NCI-H510A treated with DMSO at 0.1 percent for 48 hours (cell line): ENCODE measurements at places on chromosomes 1 and 21.
A peak's percentile ranks its signal among the peaks of the same experiment; 100 is the strongest.

DNA sequence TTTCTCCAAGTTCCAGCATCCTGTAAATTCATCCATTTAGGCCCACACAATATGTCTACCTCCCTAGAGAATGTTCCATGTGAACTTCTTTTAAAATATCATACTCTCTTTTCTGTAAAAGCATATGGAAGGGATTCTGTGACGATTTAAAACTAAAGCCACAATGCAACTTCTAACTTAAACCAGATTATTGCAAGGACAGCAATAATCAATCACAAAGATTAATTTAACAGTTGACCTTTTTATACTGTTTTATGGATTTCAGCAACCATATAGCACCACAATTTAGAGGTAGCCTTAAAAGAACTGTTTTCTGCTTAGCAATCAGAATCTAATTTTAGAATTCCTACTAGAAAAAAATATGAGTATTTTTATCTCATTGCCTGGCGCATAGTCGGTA is 58.3 kb downstream of the DSCAM start:
- no peak for DNase-seq

DNA sequence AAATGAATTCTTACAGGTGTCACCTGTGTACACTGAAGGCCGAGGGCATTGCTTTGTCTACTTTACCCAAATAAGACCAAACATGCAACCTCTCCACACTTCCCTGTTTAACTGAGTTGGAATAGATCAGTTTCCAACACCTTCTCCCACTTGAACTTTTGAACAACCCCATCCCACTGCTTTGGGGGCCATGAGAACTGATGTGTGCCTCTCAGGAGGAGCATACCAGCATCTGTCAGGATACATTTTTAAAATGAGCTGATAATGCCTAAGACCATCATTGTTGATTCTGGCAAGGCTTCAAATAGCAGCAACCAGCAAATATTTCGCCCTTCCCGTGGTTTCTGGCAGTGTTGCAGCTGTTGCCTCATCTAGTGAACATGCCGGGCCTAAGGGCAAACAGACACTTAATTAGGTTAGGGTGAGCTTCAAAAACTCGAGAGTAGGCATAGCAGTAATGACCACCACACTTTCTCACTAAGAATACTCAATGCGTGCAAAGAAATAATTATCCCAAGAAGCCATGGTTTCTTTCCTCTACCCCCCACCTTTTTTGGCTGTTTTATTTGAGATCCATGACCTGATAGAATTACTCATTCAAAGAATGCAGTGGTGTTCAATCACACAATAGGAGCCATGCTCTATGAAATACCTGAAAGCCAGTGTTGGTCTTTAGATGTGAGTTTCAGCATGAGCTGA is 63.7 kb downstream of the MAP10 start:
- DNase-seq, result peak; percentile 57

DNA sequence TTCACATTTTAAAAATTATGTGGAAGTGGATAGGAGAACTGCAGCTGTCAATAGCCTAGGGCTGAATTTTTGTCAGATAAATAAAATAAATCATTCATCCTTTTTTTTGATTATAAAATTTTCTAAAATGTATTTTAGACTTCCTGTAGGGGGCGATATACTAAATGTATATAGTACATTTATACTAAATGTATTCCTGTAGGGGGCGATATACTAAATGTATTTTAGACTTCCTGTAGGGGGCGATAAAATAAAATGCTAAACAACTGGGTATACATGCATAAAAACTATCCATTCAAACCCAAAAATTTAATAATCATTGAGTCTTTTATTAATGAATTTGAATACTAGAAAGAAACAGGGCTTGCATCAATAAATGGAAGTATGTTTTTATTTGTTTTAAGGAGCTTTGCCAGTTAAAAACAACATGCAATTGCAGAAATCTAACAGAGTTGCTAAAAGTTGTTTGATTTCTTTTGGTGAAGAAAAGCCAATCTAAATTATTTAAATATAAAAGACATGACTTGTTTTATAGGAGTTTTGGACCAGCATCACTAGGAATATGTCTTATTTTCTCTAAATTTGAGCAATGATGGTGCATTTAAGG is 31.4 kb downstream of the CLCA1 start:
- peak; percentile 44 for DNase-seq

DNA sequence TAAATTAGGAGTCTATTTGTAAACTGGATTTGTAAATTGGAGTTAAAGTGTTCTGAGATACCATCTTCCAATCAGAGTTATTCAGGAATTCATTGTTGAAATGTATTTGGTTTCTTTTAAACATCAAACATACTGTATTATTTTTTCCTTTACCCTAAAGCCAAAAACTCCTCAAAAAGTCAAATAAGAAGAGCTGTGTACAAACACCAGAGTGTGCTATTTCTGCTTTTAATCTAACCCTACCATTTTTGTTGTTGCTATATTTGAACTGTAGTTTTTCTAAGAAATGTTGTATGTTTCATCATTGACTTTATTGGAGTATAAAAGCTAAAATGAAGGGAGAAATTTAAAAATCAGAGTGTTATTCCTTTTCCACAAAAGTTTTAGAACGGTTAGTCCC is 35.8 kb downstream of the SLC30A7 start:
- no peak for DNase-seq

DNA sequence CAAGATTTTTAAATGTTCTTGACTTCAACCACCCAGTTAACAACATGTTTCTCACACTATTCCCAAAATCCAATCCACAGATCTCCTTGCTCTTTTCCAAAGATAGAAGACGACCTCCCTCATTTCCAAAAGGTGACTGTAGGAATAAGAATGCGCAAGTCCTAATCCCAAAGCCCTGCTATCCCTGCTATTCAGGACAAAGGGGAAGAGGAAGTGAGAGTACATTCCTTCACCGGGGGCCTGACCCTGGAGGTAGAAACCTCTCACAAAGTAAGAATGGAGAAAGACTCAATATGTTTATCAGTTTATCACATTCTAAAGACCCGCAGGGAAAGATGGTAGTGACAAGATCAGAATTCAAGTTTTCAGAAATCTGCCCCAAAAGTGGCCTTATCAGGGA is 55.7 kb downstream of the PLEKHA6 start:
- DNase-seq, result no peak

- no peak for DNase-seq
Measured at GRCh38 chr1:63428815-63429214, 61.4 kb downstream of the ALG6 start.

GRCh38 chr1:115189814-115190539 is 100.7 kb upstream of the TSPAN2 start:
- DNase-seq, result no peak

- DNase-seq, result no peak
Measured at GRCh38 chr21:9837946-9838737, 683.2 kb upstream of the TPTE start.

- DNase-seq, result peak; percentile 39
Measured at GRCh38 chr1:32241001-32241763, 5.8 kb upstream of the FAM167B start.

DNA sequence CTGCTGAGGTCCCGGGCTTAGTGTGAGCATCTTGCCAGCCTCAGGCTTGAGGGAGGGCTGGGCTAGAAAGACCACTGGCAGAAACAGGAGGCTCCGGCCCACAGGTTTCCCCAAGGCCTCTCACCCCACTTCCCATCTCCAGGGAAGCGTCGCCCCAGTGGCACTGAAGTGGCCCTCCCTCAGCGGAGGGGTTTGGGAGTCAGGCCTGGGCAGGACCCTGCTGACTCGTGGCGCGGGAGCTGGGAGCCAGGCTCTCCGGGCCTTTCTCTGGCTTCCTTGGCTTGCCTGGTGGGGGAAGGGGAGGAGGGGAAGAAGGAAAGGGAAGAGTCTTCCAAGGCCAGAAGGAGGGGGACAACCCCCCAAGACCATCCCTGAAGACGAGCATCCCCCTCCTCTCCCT is 7.2 kb upstream of the HTR6 start:
- DNase-seq, result no peak

GRCh38 chr21:41328660-41329607 is 12.3 kb downstream of the FAM3B start:
- no peak for DNase-seq

DNA sequence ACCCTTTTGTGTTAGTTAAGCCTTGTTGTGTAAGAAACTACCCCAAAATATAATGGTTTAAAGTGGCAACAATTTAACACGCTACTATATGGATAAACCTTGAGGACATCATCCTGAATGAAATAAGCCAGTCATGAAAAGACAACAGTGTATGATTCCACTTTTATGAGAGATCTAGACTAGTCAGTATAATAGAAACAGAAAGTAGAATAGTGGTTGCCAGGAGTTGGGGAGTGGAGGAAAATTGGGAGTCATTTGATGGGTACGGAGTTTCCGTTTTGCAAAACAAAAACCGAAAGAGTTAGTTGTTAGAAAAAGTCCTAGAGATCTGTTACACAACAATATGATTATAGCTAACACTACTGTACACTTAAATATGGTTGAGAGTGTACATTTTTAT is 16.0 kb upstream of the CHIA start:
- DNase-seq, result no peak

DNA sequence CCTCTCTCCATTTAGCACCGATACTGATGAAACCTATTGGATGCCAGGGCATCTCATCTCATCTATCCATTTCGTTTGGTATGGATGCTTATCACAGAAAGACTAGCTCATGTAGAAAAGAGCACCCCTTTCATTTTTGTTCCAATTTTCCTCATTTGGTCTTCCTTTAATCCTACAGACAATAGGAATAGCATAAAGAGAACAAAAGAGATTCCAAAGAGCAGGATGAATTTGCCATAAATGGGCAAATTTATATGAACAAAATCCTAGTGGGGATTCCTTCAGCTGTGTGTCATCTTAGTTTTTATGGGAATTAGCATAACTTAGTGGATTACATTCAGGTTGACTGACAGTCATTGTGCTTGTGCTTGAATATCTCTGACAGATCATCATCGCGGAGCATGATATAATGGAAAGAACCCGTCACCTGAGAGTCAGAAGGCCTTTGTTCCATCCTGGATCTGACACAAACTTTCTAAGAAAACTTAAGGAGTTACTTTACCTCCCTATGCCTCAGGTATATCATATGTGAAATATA is 777.5 kb upstream of the ADGRL2 start:
- DNase-seq, result no peak

DNA sequence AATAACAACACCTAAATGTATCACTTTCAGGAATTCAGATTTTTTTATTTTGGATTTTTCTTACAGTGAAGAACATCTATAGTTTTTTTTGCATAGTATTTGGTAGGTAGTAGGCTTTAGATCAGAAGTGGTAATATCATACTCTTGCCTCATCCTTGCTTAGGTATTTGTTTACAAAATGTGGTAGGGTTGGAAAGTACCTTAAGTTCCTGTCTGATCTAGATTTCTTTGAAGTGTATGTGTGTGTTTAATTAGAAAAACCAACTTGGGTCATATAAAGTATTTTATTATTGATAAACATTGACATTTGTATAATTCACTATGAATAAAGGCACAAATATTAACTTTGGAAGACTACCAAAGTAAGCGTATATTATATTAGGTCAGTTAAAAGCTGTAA is 85.3 kb upstream of the GPR88 start:
- DNase-seq, result no peak

DNA sequence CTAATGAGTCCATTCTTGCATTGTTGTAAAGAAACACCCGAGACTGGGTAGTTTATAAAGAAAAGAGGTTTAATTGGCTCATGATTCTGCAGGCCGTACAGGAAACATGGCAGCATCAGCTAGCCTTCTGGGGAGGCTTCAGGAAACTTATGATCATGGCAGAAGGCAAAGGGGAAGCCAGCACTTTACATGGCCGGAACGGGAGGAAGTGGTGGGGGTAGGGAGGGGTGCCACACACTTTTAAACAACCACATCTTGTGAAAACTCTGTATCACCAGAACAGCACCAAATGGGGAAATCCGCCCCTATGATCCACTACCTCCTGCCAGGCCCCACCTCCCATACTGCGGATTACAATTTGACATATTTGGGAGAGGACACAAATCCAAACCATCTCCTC is 43.9 kb downstream of the NOS1AP start:
- no peak for DNase-seq

DNA sequence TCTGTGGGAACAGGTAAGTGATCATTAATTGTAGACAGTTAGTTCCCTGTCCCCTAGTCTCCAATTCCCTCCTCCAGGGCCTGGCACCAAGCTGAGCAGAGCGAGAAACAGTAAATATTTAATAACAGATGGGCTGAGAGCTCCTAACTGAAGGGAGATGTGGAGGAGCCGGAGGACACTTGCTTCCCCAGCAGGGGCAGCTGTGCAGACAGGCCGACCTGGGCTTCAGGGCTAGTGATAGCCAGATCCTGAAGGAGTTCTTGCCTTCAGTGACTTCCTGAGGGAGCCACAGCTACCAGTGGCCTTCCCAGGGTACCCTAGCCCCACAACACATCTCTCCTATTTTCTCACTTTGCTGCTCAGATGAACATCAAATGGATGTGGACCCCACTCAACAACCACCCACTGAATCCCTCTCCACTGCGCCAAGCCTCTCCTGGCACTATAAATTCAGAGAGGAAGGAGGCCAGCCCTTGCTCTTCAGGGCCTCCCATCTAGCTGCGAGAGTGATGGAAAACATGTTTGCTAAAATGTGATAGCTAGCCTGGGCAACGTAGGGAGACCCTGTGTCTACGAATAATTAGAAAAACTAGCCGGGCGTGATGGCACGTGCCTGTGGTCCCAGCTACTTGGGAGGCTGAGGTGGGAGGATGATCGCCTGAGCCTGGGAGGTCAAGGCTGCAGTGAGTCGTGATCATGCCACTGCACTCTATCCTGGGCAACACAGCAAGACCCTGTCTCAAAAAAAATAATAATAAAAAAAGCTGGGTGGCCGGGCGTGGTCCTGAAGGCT is 26.9 kb upstream of the SYNC start:
- no peak for DNase-seq

DNA sequence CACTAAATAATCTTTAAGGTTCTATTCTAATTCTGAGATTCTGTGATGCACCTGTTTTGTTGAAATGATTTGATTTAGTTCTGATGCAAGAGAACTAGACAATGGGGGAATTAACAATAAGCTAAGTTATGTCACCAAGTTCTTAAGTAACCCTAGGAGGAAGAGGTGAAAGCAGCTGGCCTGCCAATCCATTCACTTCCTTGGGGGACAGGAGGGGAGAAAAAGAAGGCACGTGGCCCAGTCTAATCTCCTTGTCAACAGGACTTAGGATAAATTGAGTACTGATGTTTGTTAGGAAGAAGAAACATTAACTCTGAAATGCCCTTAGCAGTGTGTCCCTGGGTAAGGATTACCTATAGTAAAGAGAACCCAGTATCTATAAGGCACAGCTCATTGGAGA is 36.9 kb downstream of the TLCD4 start:
- no peak for DNase-seq

- no peak for DNase-seq
Measured at GRCh38 chr1:234936612-234937389, 191.8 kb downstream of the TOMM20 start.

- DNase-seq, result no peak
Measured at GRCh38 chr1:156241311-156241811, 623 bp upstream of the BGLAP start.

GRCh38 chr1:158694596-158694995 is 5.9 kb downstream of the OR6K2 start:
- no peak for DNase-seq
